ENCODE measurements at places on chromosomes 1 and 21.

DNA sequence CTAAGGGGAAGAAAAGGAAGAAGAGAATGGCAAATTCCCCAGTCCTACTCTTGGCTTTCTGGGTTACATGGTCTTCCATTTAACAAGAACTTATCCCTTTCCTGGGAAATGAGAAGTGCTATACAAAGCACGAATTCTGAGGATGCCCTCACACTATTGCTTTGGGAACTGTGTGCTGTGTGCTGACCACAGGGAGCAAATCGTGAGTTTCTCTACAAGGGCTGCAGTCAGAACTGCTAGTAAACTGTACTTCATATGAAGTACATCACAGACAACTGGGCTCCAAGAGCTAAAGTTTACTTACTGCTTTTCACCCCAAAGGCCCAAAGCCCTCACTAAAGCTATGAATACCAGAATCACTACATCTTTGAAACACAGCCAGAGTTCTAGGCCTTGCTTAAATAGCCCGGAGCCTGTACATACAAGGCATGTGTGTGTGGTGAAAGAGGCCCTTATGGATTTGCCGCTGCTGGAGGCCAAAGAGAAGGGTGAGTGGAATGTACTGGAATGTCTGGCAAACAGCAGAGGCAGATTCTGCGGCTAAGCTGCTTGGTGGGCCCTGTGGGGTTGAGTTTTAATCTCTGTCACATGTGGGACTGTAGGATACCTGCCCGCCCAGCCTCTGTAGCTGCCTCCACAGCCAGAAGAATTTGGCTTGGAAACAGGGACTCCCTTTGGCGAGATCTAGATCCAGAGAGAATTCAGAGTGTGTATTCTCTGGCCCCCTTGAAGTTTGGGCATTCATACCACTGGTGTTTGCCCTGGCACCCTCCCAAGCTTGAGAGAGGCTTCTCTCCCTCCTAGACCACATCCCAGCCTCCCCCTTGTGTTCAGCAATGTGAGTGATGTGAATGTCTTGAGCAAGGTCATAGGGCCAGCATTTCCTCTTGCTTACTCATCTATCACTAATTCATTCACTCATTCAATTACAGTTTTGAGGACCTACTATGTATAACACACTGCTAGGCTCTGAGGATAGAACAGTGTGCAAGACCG is 21.9 kb upstream of the TRIM67 start:
- no peak for DNase-seq

DNA sequence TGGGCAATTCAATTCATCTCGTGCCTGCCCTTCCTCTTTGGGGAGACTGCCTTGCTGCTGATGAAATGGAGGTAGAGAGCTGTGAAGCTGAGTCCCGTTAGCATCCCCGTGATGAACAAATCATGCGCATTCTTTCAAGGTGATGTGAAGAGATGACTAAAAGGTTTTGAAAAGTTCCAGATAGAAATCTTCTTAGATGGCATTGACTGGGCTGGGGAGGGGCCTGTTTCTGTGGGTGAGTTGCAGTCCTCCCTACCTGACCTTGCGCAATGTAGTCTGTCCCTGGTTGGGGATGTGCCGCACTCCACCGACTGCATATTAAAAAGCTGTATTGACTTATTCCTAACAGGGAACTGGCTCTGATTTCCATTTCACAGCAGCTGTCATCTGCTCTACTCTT is 49.6 kb downstream of the ST6GALNAC3 start:
- DNase-seq, result no peak

DNA sequence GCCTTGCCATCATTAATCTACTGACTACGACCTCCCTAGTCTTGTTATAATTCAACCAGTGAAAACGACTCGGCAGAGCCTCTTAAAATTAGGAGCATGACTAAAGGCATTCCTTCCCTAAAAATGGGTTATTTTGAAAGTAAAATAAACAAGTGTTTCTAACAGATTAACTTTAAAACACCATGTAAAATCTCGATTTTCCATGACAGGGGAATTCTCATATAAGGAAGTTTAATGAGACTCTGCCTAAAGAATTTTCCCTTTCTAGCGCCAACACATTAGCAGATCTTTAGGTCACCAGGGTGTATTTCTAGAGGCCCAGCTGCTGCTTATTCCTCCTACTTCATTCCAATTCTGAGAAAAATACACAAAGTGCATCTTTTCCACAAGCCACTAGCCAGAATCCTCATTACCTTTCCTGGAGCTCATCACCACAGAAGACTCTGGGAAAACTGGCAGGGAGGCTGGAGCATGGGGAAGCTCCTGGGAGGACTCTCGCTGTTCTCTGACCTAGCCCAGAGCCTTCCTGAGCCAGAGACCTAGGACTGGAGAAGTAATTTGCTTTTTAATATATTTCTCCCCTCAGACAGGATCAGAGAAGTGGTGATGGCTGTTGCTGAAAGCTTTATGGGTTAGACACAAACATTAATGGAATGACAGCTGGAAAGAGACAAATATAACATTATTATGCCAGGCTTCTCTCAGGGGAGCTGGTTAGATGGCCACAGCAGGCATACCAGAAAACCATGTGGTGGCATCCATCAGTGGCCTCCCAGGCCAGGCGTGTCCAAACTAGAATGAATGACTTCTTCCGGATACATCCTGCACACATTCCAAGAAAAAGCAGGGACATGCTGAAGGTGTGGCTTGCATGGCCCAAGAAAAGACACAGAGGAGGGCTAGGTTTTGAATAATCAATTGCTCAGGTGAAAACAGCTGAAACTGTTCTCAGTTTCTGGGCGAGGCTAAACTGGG is 63.6 kb upstream of the CTTNBP2NL start:
- DNase-seq, result no peak

GRCh38 chr21:31339721-31340120 is 4.3 kb downstream of the TIAM1 start:
- no peak for DNase-seq

DNA sequence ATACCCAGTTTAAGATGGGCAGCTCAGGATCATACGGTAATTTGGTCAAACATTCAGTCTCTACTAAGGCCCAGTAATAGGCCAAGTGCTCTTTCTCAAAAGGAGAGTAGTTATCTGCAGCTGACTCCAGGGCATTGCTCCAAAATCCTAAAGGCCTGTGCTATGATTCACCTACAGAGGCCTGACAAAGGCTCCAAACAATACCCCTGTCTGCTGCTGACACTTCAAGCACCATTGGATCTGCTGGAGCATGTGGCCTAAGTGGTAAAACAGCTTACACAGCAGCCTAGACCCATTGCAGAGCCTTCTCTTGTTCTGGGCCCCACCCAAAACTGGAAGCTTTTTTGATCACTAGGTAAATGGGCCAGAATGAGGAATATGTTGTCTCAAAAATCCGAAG is 22.8 kb downstream of the SLAMF7 start:
- DNase-seq, result no peak

DNA sequence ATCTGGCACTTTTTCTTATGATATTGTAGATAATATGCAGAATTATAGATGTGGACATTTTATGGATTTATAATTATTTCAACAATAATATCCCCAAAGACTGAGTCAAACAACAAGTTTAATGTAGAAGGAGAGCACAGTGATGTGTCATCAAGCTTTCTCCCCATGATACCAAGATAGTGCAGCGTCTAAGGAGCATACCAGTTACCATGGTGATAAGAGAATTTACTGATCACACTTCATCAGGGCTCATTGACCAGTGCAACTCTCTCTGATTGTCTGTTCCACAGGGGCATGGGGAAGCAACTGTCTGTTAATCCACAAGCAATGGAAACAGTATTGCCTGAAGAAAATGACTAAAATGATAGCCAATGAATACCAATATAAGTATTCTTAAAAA is 209.6 kb upstream of the DPYD start:
- DNase-seq, result no peak

- DNase-seq, result no peak
These were observed 1.8 kb downstream of the CTTNBP2NL start for GRCh38 chr1:112397841-112398240.

- DNase-seq, result no peak
These were observed 139.6 kb downstream of the S1PR1 start for GRCh38 chr1:101376121-101377083.

GRCh38 chr1:17551755-17552234 is 12.3 kb downstream of the ARHGEF10L start:
- DNase-seq, result no peak

DNA sequence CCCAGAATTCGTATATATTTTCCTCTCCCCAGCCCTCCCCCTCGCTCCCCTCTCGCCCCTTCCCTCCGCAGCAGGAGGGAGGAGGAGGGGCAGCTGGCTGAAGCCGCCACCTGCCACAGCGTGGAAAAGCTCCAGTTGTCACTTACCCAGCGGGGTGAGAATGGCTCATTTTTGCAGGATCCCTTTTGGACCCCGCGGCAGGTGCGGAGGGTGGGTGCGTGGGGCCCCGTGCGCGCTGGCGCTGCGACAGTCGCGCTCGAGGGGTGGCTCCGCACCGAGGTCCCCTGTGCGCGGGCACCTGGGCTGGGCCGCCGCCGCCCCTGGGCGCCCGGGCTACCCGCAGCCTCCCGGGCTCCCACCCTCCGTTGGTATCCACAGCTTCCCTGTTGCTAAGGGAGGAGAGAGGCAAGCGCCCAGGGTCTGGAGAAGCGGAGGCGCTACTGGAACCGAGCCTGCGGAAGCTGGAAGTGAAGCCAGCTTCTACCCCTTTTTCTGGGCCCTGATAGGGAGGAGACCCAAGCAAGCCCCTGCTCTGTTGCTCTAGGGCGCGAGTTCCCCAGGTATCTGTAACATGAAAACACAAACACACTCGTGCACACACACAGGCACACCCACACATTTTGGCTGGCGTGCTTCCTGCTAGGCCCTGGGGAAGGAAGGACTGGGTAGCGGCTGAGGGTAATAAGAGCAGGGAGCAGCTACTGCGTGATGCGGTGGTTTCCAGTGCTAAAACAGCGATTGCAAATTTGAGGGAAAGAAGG is at the start of gene ERICH3:
TSS of gene ERICH3 (minus strand) at position 442 of the 761 bp plus-strand sequence. CDS start at position 169, 273 bp downstream.
- DNase-seq, result no peak

DNA sequence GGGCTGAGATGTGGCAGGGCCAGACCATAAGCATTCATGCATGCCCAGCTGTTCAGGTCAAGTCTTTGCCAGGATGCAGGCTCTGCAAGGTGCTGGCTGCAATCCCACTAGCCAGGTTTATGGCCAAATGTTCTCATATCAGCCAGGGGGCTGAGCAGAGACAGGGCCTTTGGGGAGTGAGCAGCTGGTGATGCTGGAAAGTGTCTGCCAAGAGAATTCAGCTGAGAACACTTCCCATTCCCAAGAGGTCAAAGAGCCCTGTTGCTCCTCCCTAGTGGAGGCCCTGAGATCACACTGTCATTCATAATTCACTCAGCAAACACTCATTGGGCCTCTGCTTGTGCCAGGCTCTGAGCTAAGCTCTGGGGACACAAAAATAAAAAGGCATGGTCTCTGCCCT is 150.3 kb downstream of the DMRTA2 start:
- DNase-seq, result no peak

GRCh38 chr1:55068638-55069037 is 29.3 kb downstream of the PCSK9 start:
- no peak for DNase-seq

DNA sequence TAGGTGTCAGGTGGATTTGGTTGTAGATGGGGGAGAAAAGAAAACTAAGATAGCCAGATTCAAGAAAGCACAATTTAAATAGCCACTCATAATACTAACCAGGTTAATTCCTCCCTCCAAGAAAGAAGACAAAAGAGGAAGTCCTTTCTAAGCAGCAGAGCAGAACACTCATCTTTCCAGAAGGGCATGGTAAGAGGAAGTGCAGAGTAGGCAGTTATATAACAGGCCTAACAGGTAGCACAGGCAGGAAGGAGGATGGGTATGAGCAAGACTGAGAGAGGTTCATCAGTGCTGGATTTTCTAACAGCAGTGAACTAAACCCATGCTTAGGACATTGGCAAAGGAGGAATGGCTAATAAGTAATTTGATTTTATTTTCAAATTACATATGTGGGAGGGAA is 517.5 kb downstream of the PLPP3 start:
- DNase-seq, result no peak

DNA sequence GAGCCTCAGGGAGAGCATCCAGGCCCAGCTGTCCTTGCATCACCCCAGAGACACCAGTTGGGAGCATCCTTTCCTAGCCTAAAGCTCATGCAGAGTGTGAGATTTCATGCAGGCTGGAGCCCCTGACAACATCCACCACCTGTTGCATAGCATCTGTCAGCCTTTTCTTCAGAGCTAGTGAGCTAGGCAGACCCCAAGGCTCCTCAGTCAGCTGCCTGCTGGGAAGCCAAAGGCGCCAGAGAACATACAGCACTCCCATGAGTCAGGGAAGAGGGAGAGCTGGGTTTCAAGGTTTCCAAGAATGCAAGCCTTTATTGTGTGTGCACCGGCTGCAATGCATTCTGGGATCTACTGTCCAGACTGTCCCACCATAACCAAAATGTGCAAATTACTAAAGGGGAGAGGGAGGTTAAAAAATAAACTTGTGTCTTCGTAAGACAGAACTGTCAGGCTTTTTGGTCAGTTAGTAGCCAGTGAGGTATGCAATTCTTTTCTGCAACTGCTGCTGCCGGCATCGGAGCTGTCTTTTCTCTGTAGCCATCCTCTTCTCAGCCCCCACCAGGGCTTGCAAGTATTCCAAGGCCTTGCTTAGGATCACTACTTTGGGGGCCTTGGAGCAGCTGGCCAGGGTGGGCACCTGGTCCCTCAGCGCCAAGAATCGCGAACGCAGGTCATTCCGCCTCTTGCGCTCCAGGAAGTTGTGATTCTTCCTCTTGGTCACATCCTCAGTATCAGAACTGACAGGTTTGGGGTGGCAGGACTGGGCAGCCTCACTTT is 4.6 kb downstream of the MYCL start:
- DNase-seq, result no peak

GRCh38 chr1:154546264-154547063 is 12.0 kb downstream of the UBE2Q1 start:
- DNase-seq, result peak; percentile 59

DNA sequence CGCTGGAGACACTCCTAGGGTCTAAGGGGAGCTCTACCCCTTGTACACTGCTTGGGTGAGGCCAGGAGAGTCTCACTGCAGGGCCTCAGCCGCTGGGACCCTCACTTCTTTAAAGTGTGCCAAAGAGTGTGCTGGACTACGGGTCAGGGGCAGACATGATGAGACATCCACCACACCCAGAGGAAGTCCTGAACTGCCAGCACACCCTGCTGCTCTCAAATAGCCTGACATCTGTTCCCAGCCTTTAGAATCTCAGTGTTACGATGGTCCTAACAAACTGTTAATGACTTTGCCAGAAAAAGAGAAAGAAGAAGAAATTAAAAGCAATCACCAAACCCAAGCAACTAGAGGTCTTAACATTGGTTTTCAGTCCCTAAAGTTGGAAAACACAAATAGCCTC is 49.0 kb downstream of the MRPL37 start:
- no peak for DNase-seq

DNA sequence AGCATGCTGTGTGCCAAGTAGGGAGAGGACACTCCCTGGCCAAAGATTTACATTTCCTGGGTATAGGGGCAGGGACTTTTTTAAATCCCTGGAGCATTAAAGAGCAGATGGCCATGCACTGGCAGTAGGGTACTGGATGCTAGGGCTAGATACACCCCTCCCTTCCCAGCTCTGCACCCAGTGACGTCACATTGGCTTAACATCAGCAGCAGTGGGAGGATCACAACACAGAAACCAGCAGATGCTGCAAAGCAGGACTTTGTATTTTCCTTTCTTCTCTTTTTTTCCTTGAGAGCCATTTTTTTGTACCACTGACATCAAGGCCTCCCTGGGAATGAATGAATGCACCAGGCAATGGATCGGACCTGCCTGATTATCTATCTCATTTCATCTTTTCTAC is 243.0 kb downstream of the KAZN start:
- DNase-seq, result no peak

- peak; percentile 28 for DNase-seq
These were observed 28.3 kb upstream of the PCBP3 start for GRCh38 chr21:45615145-45615711.
